AG09309 (cell line): ENCODE measurements at places on chromosomes 6 and 20.

GRCh38 chr6:72966628-72967280 is 258.5 kb downstream of the KHDC1L start:
- DNase-seq = no peak

GRCh38 chr6:120405947-120406346 is 928.3 kb downstream of the TBC1D32 start:
- DNase-seq = no peak

DNA sequence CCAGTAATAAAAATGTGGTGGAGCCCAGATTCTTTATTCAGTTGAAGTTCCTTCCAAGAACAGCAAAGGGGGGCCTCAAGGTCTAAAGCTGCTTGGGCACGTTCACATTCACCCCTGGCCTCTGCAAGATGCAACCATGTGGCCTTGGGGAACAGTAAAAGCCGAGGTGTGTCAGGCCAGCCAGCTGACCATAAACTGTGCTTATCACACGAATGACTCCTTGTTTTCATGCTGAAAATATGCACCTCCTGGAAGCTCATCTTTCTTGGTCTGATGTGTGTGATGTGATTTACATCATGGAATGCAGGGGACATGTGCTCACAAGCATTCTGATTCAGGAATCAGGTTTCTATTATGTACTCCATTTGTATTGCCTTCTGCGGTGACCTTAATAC is 211.6 kb upstream of the MARCKS start:
- peak; percentile 99 for DNase-seq

DNA sequence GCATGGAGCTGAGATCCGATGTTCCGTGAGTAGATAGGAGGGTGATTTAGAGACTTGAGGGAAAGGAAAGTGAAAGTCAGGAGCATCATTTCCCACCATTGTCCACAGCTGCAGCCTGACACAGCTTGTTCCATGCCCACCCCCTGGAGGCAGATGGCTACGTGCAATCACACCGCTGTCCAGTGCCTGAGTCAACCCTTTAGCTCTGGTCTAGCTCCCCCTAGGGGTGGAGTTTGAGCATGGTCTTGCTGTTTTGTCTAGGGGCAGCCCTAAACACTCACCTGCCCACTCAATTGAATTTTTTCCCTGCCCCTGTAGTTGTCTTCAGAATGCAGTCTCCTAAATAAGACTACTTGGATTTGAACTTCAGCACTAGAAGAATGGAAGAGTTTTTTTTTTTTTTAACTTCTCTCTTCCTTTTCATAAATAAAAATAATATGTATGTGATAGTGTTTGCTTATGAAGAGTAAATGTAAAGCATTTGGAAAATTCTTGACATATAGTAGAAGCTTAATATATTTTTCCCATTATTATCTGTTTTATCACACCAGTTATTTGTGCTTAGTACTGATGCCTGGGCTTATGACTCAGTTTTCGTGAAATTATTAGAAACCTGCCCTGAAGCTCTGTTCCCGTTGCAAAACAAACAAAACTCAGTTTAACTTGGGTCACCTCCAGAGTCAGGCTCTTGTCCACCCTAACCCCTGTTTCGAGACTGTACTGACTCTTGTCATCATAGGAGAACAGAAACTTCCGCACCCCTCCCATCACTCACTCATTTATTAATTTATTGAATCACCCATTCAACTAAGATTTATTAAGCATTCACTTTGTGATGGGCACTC is 814.8 kb downstream of the MAFB start:
- DNase-seq = no peak

DNA sequence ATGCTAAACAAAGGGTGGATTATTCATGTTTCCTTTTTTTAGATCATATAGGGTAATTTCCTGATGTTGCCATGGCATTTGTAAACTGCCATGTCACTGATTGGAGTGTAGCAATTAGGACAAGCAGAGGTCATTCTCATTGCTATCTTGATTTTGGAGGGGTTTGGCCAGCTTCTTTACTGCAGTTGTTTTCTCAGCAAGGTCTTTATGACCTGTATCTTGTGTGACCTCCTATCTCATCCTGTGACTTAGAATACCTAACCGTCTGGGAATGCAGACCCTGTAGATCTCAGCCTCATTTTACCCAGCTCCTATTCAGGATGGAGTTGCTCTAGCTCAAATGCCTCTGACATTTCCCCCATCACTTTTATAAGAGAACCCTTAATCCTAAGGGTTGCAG is 53.6 kb downstream of the CDS2 start:
- no peak for DNase-seq

DNA sequence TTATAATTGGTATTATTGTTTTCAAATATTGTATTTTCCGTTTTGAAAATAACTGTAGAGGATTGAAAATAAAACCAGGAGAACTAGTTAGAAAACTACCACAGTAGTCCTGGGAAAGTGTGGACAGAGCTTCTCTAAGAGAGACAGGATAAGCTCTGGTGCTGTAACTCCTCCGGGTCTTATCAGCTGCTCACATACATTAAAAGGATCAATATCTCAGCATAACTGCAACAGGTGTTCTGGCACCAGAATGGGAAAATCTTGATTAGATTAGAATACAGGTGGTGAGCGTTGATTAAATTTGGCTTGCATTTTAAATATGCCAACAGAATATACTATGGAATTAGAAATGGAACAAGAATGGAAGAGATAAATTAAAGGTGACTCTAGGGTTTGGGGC is 1138.9 kb upstream of the ADGRB3 start:
- no peak for DNase-seq

DNA sequence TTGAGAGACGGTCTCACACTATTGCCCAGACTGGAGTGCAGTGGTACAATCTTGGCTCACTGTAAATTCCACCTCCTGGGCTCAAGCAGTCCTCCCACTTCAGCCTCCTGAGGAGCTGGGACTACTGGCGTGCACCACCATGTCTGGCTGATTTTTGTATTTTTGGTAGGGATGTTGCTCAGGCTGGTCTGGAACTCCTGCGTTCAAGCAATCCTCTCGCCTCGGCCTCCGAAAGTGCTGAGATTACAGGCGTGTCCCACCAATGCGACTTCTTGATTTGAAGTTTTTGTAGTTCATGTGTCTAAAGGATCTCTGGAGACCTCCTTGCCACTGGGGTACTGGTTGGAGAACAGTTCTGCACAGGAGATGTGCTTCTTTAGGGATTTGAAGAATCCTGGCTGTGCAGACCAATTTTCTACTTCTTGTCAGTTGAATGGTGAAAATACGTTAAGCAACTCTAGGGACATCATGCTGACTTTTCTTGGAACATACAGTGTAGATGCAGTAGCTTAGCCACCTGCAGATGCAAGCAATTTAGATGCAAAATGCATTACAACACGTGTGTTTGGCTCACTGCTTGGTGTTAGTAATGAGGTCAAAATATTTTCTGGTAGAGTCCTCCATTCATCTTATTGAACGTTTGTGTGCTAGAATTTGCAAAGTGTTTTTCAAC is 28.2 kb downstream of the SYTL3 start:
- no peak for DNase-seq

GRCh38 chr6:115976321-115976870 is 84.3 kb downstream of the FRK start:
- no peak for DNase-seq

DNA sequence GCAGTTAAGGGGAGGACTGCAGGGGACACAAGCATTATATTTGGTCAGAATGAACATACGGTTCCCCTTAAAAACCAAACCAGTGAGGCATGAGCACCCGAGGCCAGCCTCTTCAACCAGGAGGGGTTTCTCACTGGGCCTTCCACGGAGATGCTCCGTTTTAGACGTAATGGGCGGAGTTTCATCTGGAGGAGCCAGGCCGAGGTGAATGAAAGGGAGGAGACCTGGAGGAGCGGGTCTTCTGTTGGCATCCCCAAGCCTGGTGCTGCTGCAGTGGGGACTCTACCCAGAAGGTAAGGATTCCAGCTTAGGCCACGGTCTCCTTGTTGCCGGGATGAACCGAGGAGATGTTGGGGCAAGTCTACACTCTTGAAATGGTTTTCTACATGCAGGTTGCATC is 47.4 kb downstream of the ADNP start:
- DNase-seq = no peak

DNA sequence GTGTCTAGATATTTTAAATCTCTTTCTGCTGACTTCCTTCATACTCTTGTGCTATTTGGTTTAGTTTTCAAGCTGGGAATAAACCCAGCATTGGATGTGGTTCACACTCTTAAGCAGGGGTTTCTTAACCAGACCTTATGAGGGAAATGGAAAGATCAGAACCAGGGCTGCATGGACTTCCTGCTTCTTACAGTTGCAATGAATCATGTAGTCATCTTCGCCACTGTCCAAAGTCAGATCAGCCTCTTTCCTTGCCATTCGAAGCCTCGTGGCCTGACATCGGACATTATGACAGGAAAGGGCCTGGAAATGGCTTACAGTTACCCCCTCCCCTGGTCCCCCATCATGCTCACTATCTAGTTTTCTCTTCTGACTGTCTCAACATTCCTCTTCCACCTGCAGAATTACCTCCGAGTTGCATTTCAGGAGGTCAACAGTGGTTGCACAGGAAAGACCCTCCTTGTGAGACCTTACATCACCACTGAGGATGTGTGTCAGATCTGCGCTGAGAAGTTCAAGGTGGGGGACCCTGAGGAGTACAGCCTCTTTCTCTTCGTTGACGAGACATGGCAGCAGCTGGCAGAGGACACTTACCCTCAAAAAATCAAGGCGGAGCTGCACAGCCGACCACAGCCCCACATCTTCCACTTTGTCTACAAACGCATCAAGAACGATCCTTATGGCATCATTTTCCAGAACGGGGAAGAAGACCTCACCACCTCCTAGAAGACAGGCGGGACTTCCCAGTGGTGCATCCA is 16.8 kb upstream of the NAA20 start:
- no peak for DNase-seq

- DNase-seq = no peak
These were observed 374 bp upstream of the ABCC10 start for GRCh38 chr6:43426928-43427405.

DNA sequence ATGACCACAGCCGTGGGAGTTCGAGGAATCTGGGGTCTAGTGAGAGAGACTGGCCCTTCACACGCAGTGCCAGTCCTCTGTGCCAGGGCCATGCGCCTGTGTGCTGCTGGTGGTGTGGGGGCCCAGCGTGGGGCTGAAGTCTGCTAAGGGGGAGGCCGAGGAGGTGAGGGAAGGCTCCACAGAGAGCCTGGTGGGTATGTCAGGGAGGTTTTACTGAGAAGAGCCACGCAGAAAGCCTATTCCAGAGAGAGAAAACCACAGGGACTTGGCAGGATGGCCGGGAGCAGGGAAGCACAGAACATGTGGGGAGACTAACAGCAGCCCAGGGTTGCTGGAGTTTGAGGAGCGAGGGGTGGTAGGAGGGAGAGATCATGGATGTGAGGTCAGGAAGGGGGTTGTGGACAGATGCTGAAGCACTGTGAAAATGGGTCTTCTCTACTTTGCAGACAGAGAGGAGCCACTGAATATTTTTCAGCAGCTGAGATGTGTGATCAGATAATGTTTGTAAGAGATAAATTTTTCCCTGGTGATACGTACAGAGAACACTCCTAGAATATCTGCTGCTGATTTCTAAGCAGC is 35.3 kb downstream of the DUSP22 start:
- no peak for DNase-seq

DNA sequence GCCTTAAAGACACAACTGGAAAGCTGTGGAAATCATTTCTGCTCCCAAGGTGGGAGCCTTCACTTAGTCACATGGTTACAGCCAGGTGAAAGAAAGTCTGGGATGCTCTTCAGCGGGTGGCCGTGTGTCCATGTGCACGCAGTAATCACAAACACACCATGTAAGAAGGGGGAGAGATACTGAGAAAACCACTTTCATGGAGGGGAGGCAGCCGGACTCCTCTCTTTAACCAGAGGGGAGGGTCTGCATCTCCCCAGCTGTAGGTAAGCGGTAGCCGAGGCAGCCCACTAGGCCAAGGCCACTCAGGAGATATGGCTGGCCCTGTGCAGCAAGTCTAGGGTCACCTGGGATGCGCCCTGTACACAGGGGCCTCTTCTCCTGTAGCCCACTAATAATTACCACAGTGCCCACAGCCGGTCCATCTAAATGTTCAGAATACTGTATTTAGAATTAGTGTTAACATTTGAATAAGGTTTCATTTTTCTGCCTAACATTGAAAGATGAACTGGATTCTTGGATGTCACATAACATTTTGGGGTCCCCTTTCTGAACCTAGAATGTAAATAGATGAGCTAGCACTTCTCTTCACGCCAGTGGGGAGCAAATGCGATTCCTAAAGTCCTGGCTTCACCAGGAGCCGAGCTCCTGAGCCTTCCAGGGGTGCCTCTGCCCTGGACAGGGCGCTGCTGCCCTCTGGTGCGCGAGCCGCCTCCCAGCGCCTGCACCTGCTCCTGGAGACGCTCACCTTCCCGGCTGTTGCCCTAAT is 15.9 kb downstream of the GPR31 start:
- DNase-seq = no peak

DNA sequence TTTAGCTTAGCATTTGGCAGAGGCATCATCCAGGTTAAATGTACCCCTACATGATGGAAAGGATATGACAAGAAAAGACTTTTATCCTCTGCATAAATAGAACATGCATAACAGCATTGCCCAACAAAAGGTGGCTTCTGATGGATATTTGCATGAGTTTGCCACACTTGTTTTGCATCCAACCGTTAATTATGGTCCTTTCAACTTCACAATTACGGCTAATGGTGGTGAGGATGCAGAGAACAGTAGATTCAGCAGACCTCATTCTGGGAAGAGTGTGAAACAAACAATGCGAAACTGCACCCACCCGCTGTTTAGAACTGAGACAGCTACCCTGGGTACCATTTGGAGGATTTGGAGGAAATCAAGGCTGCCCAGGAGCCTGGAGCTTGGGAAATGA is 690.9 kb upstream of the CHD6 start:
- no peak for DNase-seq

GRCh38 chr6:44377484-44377883 is 10.0 kb upstream of the CDC5L start:
- no peak for DNase-seq

GRCh38 chr20:48556956-48557355 is 270.8 kb downstream of the PREX1 start:
- DNase-seq = no peak

- DNase-seq = no peak
These were observed 7.7 kb upstream of the CAP2 start for GRCh38 chr6:17385660-17386059.

DNA sequence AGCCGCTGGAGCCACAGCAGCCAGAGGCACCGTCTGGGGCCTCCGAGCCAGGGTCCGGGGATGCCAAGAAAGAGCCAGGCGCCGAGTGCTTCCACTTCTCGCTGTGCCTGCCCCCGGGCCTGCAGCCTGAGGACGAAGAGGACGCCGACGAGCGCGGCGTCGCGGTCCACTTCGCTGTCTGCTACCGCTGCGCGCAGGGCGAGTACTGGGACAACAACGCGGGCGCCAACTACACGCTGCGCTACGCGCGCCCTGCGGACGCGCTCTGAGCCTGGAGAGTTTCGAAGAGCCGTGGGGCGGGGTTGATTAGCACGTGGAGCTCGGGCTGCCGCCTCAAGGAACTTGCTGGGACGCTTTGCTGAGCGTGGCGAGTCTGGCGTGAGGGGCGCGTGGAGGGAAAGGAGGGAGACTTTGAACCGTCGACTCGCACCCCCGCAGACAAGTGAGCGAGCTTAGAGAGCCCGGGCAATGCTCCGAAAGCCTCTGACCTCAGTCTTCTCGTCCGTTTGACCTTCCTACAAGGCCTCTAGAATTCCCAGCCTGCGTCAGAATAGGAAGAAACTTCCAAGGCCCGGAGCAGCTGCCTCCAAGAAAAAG is 1.3 kb downstream of the PPP1R3G start:
- no peak for DNase-seq

- DNase-seq = no peak
These were observed 26.3 kb upstream of the PLCG1 start for GRCh38 chr20:41110930-41111577.
